Renal cortex interstitium (tissue), 15 donors: ENCODE measurements at places on chromosomes 12 and 14. TPM values are rescaled to one million over a fixed set of nuclear protein-coding genes. Genes with fewer than 3 reads are reported as not detected.
A peak's percentile ranks its signal among the peaks of the same experiment; 100 is the strongest.

Gene ESR2
- 1.7 TPM for polyA plus RNA-seq

Gene OR6C2
- not detected for polyA plus RNA-seq

GRCh38 chr14:95620659-95621059 is 65.6 kb upstream of the TCL1B start:
- DNase-seq: no peak

- DNase-seq: no peak
Measured at GRCh38 chr14:73003681-73004080, 23.2 kb downstream of the ZFYVE1 start.

DNA sequence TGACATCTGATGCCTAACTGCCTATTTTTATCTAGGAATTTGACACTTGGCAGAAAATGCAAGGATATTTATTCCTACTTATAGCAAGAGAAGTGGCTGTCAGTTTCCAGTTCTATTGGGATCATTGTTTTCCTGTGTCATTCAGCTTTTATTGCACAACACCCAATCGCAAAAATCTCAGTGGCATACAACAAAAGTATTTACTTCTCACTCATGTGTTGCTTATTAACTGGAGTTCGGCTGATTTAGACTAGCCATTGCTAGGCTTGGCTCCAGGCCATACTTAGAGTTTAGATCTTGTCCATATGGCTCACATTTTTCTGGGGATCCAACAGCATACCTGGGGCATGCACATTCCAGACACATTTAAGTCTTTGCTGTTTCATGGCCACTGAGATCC is 218.6 kb upstream of the SYT1 start:
- DNase-seq: no peak

Gene CEP170B
- 15.3 TPM for polyA plus RNA-seq

Gene SRRM4
- polyA plus RNA-seq: 0.03 TPM

DNA sequence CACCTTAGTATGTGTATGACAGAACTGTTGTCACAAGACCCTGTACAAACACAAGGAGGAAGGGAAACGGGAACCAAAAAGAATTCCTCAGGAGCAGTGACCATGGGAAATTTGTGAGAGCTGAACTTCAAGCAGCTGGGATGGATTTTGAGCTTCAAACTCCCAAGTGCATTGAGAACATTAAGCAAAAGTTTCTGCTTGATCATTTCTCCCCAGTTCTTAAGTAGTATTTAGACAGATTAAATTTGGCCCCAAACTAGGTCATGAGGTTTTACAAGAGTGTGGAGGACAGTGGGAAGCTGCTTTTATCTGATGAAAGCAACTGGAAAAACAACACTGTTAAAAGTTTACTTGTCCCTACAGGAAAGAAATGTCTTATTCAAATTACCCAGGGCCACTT is 206.0 kb upstream of the DCN start:
- DNase-seq: peak; percentile 71

DNA sequence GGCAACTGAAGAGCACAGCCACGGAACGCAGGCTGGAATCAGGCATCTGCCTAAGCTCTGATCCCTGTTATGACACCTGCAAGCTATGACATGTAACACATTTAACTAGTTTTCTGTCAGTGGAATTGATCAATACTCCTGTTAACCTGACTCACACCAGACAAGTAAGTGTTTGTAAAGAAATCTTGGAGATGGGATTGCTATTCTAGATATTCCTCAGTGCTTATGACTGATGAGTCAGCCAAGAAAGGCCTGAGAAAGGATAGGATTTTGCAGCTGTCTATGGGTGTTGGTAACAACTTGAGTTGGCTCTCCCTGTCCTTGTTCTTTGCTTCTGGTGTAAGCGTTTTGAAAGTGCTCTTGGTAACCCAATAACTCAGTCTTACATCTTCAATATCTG is 110.5 kb downstream of the GPR135 start:
- DNase-seq: no peak
